ENCODE measurements at places on chromosomes 6 and 20. TPM values are rescaled to one million over a fixed set of nuclear protein-coding genes. Genes with fewer than 3 reads are reported as not detected.

The ZBTB46 gene
- polyA plus RNA-seq: 25.7 TPM

The ULBP2 gene
- polyA plus RNA-seq: 0.41 TPM

The OPRM1 gene
- polyA plus RNA-seq: 0.09 TPM

The NRSN1 gene
- 0.88 TPM for polyA plus RNA-seq

The BMP5 gene
- polyA plus RNA-seq: 3.1 TPM

The OR12D3 gene
- not detected for polyA plus RNA-seq

The KCNK5 gene
- polyA plus RNA-seq: 8.5 TPM

The MAN1A1 gene
- polyA plus RNA-seq: 101 TPM

The KDM1B gene
- polyA plus RNA-seq: 18.4 TPM

The MSH5 gene
- 13.1 TPM for polyA plus RNA-seq

The ZSCAN12 gene
- 15.9 TPM for polyA plus RNA-seq

The NHLRC1 gene
- 1.9 TPM for polyA plus RNA-seq

The RPS6KA2 gene
- polyA plus RNA-seq: 25.2 TPM

The C20orf202 gene
- polyA plus RNA-seq: 0.38 TPM

The RING1 gene
- polyA plus RNA-seq: 51.7 TPM

The IFT52 gene
- 62.8 TPM for polyA plus RNA-seq

The EYA4 gene
- polyA plus RNA-seq: 18.2 TPM

The EFCAB8 gene
- polyA plus RNA-seq: not detected

The SLC22A1 gene
- 0.53 TPM for polyA plus RNA-seq

The PDYN gene
- 0.33 TPM for polyA plus RNA-seq

The RSPO3 gene
- 23.1 TPM for polyA plus RNA-seq

The CLDN20 gene
- polyA plus RNA-seq: 2.7 TPM

The SLC35D3 gene
- 0.10 TPM for polyA plus RNA-seq
